ENCODE measurements at places on chromosomes 11 and 22. TPM values are rescaled to one million over a fixed set of nuclear protein-coding genes. Genes with fewer than 3 reads are reported as not detected.

DNA sequence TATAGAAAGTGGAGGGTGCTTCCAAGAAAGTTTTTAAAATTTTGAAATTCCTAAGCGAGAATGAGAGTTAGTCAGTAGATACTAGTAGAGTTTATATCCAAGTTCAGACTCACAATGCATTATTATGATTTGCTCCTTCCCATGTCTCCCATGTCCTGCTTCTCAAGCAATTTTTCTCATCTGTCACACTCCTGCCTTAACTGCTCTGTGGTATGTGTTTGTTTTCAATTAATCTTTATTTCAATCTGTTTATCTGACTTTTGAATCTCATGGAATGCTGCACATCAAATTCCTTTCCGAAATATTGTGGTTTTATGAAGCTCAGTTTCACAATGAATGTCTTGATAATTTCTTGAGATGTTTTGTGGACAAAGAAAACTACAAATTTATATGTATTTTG lies 18.1 kb downstream of the THY1 start:
- ATAC-seq: no peak

DNA sequence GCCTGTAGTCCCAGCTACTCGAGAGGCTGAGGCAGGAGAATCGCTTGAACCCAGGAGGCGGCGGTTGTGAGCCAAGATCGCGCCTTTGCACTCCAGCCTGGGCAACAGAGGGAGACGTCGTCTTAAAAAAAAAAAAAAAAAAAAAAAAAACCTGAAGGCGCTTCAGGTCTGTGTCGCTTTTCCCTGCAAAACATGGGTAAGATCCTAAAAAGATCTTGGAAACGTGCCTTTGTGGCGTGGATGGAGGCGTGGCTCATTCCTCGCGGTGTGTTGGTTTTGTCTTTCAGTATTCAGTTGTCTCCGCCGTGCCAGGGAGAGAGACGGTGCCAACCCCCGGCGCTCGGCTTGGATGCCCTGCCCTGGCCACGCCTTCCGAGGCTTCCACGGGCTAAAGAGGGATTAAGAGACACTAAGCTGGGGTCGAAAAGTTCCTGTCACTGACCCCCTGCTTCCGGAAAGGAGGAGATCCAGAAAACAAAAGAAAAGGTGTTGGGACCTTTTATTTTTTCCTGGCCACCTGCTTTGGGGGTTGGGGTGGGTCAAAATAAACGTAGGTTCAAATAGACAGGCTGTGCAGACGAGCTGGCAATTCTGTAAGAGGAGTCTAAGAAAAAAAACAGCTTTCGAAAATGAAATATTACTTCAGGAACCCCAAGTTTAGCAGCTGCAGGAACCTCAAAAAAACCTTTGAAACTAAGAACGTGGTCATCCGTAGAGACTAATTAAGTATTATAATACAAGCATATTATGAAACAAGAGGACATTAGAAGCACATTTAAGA lies 1.1 kb upstream of the SLC35F2 start:
- peak; percentile 56 for ATAC-seq

- ATAC-seq: no peak
These were observed 725.8 kb downstream of the BRD1 start for GRCh38 chr22:49101873-49102272.

Gene CSNK1E
- 71.0 TPM for total RNA-seq

Gene OVOL1
- total RNA-seq: 49.0 TPM

Gene IL18
- 41.8 TPM for total RNA-seq

Gene OR51B2
- not detected for total RNA-seq

- ATAC-seq: no peak
These were observed 61.2 kb downstream of the GUCY1A2 start for GRCh38 chr11:106957030-106957482.

Gene SNU13
- total RNA-seq: 105 TPM

Gene NLRP6
- total RNA-seq: 0.12 TPM

- ATAC-seq: no peak
These were observed 10.2 kb downstream of the LRRC74B start for GRCh38 chr22:21055880-21056319.

- ATAC-seq: peak; percentile 73
These were observed 180.4 kb upstream of the B3GAT1 start for GRCh38 chr11:134592391-134592990.

Gene SORL1
- total RNA-seq: 14.3 TPM

- peak; percentile 75 for ATAC-seq
These were observed 189.0 kb downstream of the DDX10 start for GRCh38 chr11:108853864-108854263.

Gene XRCC6
- total RNA-seq: 181 TPM

Gene DEFB131B
- total RNA-seq: not detected

DNA sequence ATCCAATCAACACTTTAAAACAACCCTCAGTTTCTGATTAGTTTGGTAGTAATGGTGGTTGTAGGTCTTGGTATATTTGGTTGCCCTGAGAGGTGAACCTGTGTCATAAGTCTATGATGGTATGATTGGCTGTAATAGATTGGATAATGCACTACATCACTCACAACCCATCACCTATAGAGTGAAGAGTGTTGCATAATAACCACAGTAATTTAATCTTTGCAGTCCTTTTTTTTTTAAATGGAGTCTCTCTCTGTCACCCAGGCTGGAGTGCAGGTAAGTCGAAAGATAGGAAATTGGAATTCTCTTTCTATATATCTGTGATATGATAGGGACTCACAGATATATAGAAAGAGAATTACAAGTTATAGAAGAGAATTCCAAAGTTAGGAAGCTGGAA lies 133.4 kb upstream of the PGR start:
- no peak for ATAC-seq

DNA sequence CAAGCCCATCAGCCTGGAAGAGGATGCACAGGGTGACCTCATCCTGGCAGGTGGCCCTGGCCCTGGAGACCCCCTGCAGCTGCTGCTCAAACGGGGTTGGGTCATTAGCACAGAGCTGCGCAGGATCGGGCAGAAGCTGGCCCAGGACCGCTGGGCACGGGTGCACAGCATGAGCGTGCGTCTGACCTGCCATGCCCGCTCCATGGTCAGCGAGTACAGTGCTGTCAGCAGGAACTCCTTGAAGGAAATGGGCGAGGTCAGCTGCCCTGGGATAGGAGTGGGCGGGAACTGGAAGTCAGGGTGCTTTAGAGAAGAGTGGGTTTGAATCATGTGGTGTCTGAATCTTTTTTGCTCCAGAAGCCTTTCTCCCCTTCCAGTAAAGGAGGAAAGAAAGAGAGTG lies 61.1 kb downstream of the INSC start:
- ATAC-seq: no peak

GRCh38 chr11:134024420-134025081 lies 44.3 kb upstream of the JAM3 start:
- peak; percentile 88 for ATAC-seq

DNA sequence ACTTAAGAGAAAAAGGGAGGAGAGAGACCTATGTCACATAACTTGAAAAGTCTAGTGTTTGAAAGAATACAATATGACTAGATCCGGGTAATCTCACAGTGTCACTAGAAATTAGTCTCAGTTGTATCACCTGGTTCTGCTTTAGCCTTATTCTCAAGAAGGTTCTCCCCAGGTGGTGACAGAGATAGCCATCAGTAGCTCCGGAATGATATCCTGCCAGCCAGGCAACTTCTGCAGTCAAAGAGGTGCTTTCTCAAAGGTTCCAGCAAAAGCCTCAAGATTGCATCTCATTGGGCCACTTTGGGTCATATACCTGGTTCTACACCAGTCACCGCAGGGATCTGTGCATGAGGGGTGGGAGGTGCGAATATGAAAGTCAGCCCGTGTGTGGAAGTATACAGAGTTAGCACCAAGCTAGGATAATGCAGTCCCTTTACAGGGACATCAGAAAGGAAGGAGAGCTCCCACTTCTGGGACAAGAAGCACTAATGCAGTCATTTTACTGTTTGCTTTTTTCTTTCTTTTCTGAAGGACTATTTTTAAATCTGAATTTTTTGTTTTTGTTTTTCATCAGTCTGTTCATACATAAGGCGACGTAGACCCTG lies 61.1 kb downstream of the CYB5R2 start:
- no peak for ATAC-seq

Gene PIWIL4
- total RNA-seq: 0.80 TPM

DNA sequence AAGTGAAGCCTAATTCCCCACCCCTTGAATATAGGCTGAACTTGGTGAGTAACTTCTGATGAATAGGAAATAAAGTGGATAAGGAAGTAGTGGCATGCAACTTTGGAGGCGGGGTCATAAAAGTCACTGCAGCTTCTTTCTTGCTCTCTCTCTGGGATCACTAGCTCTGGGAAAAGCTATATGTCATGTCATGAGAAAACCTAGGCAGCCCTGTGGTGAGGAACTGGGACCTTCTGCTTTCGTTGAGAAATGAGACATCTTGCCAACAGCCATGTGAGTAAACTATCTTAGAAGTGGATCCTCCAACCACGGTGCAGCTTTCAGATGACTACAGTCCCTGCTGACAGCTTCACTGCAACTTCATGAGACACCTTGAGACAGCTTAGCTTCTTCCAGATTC lies 15.7 kb downstream of the ZNF214 start:
- ATAC-seq: peak; percentile 67

Gene GNG3
- total RNA-seq: not detected

DNA sequence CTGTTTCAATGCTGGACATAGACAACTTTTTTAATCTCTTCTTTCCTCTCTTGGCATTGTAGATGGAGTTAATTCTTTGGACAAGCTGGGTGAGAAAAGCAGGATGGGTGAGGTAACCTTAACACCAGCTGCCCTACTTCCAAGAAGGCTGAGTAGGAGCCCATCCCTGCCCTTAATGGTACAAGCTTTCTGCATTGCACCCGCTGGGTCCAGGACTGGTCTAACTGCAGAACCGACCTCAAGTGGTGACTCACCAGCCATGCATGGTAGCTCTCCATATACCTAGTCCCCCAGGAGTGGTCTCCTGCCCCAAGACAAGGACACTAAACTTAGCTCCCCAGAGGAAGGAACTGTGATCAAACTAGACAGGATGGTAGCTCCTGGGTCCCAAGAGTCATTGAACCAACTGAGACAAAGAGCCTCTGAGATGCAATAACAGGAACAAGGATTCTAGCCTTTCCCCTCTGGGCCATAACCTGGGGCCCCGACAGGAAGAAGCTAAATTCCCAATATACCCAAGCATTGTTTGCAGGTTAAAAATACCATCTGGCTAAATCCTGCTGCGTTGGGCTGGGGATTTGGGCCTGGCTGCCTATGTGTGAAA lies 32.1 kb downstream of the RPL27A start:
- ATAC-seq: peak; percentile 58

Gene KRTAP5-2
- total RNA-seq: not detected

Gene RGL4
- not detected for total RNA-seq

GRCh38 chr11:104120493-104121137 lies 43.3 kb downstream of the PDGFD start:
- no peak for ATAC-seq

Gene OR5P2
- total RNA-seq: not detected

- ATAC-seq: no peak
These were observed 38.3 kb upstream of the MYH9 start for GRCh38 chr22:36425977-36426523.

- ATAC-seq: no peak
These were observed 2.3 kb upstream of the CATSPERZ start for GRCh38 chr11:64297699-64298358.
